ENCODE measurements at places on chromosomes 4 and X.
A peak's percentile ranks its signal among the peaks of the same experiment; 100 is the strongest.

DNA sequence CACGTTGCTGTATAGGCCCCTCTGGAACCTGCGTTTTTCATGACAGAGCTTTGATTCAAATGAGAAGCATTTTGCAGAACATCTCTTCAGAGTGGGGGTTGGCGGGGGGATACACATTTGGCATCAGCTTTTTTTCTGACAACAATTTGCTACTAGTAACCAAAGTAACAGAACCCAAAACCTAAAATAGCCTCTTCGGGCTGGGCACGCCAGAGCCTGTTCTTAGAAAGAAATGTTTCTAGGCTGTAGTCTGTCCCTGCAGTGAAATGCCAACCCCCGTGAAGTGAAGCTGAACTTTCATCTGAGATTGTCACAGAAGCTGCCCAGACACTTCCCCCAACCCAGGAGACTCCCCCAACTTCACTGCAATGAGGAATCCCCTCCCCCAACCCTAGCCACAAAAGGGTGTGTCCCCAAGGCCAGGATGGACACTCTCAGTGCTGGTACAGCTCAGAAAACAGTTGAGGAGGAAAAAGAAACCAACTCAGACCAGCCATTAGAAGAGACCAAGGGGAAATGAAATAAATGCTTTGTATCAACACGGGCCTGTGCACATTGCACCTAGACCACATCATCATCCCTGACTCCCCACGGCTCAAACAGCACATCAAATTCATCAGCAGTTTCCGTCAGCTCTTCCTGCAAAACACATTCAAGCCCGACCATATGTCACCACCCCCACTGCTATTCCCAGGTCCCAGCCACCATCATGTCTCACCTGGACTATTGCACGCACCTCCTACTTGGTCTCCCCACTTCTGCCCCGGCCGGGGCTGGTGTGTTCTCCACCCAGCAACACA lies 8.4 kb upstream of the MAN2B2 start:
- DNase-seq: no peak

- DNase-seq: peak; percentile 78
Observed at GRCh38 chrX:154717824-154718223, 33.1 kb downstream of the GAB3 start.

DNA sequence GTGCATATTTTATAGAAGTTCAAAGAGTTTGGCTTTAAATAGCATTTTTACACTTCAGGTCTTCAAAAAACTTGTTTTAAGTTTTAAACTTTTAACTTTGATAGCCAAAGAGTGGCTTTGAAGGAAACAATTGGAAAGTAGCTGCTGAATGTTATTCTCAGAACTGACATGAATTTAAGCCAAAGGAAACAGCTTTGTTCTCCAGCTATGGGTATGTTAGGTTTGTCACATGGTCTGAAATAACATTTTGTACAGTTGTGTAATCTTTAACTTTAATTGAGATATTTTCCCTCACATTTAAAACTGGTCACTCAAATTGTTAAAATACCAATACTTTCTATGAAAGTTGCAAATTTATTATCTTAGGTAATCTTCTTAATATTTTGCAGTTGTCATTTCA lies 564.7 kb downstream of the IL15 start:
- DNase-seq: no peak

GRCh38 chrX:112731793-112732192 lies 52.1 kb upstream of the LHFPL1 start:
- DNase-seq: no peak

DNA sequence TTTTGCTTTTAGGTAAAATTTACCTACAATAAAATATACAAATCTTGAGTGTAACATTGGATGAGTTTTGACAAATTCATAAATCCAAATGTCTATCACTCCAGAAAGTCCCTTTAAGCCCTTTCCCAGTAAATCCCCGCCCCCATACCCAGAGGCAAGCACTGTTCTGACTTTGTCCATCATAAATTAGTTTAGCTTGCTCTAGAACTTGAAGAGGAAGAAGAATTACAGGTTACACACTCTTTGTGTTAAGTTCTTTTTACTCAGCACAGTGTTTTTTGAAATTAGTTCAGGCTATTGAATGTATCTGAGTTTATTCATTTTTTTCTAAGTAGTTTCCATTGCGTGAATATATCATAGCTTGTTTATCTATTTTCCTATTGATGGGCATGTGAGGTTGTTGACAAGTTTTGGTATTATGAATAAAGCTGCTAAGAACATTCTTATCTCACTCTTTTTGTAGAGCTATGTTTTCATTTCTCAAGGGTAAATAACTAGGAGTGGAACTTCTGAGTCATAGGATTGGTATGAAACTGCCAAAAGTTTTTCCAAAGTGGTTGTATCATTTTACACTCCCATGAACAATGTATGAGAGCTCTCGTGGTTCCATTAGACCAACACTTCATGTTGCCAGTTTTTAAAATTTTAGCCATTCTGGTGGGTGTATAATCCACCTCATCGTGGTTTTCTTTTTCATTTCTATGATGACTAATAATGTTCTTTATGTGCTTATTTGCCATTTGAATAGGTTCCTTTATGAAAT lies 22.4 kb upstream of the HPSE start:
- DNase-seq: peak; percentile 54

- DNase-seq: peak; percentile 2
Observed at GRCh38 chrX:10450229-10450958, 170.0 kb downstream of the MID1 start.

DNA sequence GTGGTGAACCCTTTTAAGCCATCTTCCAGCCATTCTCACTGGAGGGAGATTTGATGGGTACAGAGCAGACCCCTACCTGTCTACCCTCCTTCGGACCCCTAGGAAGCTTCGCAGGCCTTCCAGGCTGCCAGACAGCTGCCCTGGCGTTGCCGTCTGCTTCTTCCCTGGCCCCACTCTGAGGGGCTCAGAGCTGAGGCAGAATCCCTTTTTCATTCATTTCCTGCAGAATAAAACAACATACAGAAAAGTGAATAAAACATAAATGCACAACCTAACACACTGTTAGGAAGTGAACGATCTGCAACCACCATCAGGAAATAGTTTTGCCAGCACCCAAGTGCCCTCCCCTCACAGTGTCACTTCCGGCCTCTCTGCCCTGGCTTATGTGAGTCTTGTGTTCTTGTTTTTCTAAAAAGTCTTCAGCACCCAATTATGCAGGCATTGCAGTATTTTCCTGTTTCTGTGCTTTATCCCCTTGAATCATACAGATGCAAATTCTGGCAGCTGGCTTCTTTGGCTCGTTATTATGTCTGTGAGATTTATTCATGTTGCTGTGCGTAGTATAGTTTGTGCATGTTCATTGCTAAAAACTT lies 5.6 kb upstream of the ADD1 start:
- DNase-seq: no peak

GRCh38 chrX:40108162-40108958 lies 10.6 kb upstream of the BCOR start:
- no peak for DNase-seq

DNA sequence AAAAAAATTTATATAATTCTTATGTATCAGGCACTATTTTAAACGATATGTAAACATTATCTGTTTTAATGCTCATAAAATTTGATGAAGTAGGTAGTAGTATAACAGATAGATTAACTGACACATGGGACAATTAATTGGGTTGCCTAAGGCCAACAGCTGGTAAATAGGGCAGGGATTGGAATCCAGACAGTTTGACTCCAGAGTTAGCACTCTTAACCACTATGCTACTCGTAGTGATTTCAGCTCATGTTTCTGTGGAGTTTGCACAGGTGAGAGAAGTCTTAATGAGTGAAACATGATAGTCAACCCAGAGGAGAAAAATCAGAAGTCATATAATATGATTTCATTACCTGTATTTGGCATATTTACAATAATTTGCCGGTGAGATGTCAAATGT lies 126.0 kb upstream of the WDFY3 start:
- no peak for DNase-seq

DNA sequence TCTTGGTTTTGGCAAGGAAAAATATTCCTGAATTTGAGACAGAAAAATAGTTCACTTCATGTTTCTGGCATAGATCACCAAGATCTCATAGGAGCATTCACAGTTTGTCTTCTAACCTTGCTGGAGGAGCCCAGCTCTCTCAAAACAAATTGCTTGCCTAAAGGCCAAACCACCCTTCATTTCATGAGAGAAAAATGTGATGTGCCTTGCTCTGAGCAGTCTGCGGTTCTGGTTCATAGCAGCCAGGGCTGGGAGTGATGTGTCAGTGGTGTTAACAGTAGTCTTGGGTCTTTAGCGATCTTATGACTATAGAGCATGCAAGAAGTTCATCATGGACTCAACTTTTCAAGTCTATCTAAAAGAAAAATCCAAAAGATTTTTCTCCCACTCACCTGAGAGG lies 183.3 kb downstream of the DCLK2 start:
- no peak for DNase-seq

DNA sequence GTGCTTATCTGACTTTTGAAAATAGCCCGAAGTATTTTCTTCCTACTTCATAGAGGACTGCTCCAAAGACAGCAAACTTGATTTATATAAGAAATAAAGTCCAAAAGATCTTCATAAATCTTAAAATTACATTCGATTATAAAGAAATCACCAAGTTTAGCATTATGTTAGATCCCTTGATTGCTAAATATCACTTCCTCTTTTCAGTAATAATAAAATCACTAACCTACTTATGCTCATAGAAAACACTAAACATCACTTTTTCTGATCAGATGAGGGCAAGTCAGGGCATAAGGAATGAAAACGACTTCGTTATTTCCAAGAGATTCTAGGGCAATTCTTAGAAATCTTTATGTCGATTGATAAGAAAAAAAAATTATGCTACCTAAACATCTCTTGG lies 32.0 kb downstream of the DYNLT3 start:
- DNase-seq: no peak

GRCh38 chr4:71830-72229 lies 18.7 kb downstream of the ZNF595 start:
- no peak for DNase-seq

GRCh38 chr4:109263721-109264120 lies 38.7 kb downstream of the COL25A1 start:
- DNase-seq: no peak

DNA sequence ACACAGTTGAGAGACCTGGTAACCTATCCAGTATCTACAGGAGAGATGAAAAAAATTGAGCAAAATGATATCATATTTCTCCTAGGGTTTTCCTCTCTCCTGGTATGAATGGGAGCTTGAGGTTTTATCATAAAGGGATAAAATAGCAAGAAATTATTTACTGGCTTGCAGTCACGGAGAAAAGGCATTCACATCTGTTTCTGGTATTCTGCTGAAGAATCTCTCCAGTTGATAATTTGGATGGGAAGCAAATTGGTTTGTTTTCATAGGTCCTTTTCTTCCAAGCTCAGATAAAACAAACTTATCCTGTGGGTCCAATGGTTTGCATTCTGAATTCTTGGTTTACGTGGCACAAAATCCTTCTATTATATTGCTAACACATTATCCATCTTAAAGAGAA lies 83.1 kb upstream of the GYPA start:
- DNase-seq: no peak

DNA sequence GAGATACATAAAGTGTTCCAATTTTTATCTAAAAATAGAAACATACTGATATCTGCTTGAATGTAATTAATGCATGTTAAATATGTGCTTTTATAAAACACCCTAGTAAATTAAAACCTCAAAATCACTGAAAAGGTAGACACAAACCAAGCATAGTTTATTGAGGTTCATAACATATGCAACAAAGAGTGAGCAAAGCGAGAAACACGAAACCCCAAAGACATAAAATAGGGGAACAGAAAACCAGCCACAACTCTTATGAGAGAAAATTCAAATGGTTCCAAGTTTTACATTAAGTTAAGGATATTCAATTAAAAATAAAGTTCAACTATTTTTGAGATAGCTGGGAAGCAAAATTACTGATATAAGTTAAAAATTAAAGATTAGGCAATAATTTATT lies 336.4 kb upstream of the AGA start:
- DNase-seq: no peak

DNA sequence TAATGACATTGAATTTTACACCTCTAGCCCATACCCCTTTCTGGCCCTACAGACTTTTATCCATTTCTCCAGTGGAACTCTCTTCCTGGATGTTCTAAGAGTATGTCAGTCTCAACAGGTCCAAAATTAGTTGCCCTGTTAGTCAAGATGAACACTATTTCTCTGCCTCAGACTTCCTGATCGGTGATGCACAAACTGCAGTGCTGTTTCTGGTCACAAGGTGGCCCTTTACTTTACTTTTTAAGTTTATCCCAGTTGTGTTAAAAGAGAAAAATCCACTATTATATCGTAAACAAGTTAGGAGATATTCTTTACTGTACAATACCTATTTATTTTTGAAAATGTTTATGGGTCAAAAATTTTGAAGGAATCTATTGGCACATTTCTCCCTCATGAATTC lies 13.1 kb downstream of the TCEAL7 start:
- DNase-seq: peak; percentile 4

DNA sequence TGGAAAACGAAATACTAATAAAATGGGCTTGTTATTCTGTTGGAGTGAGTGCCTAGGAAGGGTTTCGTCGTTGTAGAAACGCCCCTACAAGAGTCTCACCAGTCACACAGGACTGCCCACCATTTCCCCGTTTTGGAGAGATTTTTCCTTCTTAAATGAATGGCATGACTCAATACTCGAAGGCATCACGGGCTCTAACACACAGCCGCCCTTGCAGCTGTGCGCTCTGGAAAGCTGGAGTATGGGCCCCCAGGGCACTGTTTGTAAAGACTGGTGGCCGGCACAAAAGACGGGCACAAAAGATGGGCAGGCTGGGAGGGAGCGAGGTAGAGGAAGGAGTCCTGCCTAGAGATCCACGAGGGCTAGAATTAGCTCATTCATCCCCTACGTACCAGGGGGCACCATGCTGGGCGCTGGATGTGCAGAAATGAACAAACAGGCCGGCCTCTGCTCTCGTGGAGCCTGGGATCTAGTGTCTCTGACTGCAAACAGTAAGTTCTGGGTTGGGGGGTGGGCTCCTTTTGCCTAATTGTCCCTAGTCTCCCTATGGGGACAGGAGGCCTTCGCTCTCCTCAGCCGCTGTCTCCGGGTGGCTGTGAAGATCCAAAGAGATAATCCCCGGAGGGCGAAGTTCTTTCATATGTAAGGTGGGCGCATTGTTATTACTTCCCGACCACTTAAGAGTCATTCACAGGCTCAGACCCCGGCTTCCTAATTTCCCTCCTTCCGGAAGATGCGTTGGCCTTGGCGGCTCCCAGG lies 1.0 kb upstream of the SFRP2 start:
- DNase-seq: no peak

DNA sequence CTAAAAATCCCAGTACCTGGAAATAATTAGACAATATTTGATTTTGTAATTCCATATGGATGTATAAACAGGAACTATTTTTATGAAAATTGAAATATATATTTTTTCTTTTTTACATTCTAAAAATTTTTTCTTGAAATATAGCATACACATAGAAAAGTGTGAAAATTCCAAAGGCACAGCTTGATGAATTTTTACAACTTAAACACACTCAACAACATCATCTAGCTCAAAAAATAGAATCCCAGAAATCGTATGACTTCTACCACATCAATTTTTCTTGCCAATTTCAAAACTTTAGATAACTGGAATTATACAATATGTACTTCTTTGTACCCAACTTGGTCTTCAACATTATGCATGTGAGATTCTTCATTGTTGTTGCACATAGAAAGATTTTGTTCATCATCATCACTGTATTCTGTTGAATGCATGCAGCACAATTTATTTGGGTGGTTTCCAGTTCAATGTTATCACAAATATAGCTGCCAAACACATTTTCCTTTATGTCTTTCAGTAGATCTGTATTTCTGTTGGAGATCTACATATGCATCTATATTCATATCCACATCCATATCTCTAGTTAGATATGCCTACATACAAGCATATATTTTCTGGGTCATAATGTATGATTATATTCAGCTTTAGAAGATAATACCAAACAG lies 340.7 kb upstream of the SLIT2 start:
- no peak for DNase-seq

All from urothelium cell line (cell line).